ENCODE measurements at places on chromosomes 12 and 14.

DNA sequence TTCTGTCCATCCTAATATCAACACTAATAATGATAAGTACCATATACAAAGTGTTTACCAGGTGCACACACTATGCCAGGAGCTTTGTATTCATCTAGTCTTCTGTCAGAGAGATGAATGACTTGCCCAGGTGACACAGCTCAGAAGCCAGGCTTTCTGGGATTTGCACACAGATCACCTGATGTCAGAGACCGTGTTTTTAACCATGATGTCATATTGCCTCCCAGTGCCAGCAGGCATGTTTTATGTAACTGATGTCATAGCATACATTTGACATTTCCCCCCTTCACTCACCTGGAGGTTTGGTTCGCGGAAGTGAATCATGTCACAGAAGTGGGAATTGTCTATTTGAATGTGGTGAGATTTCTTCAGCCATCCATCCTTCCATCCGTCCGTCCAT lies 5.7 kb downstream of the WSCD2 start:
- DNase-seq, result no peak

- no peak for DNase-seq
These were observed 95.8 kb downstream of the SLC15A4 start for GRCh38 chr12:128727999-128728398.

- DNase-seq, result no peak
These were observed 2.9 kb upstream of the CLBA1 start for GRCh38 chr14:104982548-104983230.

GRCh38 chr12:123808167-123808566 lies 46.1 kb downstream of the DNAH10 start:
- no peak for DNase-seq

DNA sequence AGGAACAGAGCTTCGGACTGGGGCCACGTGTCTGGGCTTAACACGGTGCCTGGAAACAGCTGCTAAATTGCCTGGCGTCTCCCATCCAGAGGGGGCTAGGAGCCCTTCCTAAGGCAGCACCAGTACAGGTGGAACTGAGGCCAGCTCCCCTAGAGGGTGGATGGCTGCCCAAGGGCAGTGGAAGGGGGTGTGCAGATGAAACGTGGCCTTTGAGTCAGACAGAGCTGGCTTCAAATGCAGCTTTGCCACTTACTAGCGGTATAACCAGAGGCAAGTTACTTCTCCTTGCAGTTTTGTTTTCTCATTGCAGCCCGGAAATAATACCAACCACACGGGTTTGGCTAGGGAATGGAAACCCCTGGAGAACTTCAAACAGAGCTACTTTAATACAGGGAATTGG lies 59.3 kb upstream of the SLC24A4 start:
- no peak for DNase-seq

GRCh38 chr12:79566452-79567174 lies 124.2 kb downstream of the PAWR start:
- no peak for DNase-seq

GRCh38 chr12:72472350-72472749 lies 200.2 kb downstream of the TRHDE start:
- DNase-seq, result no peak

DNA sequence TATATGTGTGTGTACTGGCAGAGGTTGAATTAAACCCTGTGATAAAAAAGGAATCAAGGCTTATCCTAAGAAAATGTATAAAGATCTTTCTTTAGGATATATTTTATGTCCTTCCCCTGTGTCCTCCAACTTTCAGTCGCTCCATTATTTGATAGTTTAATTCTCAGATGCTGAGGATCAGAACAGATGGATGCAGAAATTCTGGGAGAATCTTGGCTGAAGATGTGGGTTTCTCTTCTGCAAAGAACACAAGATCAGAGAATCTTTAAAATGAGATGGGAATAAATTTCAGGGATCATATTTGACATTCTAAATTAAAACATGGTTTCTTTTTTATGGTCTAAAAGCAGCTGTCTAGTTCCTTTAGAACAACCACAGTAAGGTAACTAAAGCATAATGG lies 37.9 kb downstream of the LRFN5 start:
- no peak for DNase-seq

DNA sequence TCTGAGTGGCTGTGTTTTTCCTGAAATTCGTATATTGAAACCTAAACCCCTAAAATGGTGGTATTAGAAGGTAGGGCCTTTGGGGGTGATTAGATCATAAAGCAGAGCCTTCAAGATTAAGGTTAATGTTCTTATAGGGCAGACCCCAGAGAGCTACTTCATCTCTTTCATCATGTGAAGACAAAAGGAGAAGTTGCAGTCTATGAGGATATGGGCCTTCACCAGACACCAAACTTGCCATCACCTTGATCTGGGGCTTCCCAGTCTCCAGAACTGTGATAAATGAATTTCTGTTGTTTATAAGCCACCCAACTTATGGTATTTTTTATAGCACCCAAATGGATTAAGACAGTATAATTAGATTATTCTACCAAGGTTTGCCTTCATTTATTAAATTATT lies 275.0 kb upstream of the ATP2B1 start:
- DNase-seq, result no peak

GRCh38 chr12:131114271-131114670 lies 160.6 kb downstream of the ADGRD1 start:
- no peak for DNase-seq

GRCh38 chr12:47725893-47726292 lies 603 bp upstream of the ENDOU start:
- no peak for DNase-seq

- no peak for DNase-seq
These were observed 213.2 kb downstream of the C12orf50 start for GRCh38 chr12:87815771-87816585.

DNA sequence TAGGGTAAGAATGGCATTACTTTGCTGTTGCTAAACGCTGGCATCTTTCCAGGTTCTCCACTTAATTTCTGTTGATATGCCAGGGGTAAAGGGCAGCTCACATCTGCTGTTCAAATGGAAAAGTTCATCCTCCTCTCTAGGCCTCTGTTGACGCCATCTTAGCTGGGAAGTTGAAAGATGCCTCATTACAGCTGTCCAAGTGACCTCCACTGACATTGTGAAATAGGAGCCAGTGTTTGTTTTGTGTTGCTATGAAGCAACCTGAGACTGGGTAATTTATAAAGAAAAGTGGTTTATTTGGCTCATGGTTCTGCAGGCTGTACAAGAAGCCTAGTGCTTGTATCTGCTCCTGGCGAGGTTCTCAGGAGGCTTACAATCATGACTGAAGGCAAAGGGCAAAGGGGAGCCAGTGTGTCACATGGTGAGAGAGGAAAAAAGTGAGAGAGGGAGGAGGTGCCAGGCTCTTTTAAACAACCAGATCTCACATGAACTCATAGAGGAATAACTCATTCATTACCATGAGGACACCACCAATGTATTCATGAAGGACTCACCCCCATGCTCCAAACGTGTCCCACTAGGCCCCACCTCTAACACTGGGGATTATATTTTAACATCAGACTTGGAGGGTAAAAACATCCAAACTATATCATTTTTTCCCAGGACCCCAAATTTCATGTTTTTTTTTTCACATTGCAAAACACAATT lies 3.2 kb upstream of the ADAM21 start:
- DNase-seq, result no peak

GRCh38 chr14:90742729-90743128 lies 73.5 kb downstream of the TTC7B start:
- no peak for DNase-seq

DNA sequence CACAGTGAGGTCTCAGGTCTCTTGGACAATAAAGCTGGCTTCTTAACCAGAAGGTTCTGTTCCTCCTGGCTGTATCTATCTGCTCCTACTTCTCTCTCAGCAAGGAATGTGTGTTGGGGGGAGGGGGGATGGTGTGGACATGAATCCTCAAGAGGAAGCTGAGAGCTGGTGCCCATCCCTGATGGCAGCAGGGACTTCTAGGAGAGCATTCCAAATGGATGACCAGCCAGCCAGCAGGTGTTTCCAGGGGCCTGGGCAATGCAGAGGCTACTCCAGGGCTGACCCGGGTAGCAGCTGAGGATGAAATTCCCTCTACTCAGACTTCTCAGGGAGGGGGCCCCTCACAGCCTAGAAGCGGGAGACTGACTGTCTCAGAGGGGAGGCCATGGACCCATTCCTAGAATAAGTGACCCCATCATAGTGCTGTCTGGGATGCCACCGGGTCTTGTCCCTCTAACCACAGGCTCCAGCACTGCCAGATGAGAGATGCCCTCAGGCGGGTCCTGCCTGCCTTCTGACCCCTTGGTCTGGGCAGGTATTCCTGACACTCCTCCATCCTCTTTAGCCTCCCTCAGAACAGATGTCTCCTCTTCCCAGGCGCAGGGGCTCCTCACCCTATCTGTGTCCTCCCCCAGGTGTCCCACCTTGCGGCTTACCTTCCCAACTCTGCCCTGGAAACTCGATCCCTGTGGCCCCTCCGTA lies 1.2 kb downstream of the RAB15 start:
- no peak for DNase-seq

GRCh38 chr14:103547941-103548462 lies 14.5 kb downstream of the BAG5 start:
- DNase-seq, result no peak

- DNase-seq, result no peak
These were observed 131.4 kb downstream of the RPAP3 start for GRCh38 chr12:47574252-47575021.

GRCh38 chr12:68203460-68203875 lies 22.1 kb downstream of the IL26 start:
- no peak for DNase-seq

- DNase-seq, result no peak
These were observed 1136.7 kb downstream of the TMEM121 start for GRCh38 chr14:106662936-106663550.

GRCh38 chr12:42701084-42701483 lies 111.5 kb upstream of the PRICKLE1 start:
- DNase-seq, result no peak

GRCh38 chr12:1728824-1729223 lies 38.0 kb downstream of the ADIPOR2 start:
- no peak for DNase-seq

GRCh38 chr12:124395284-124395752 lies 100.4 kb downstream of the RFLNA start:
- DNase-seq, result no peak

- DNase-seq, result no peak
These were observed 161.9 kb upstream of the RASSF8 start for GRCh38 chr12:25796523-25797000.

GRCh38 chr12:57518176-57518919 lies 2.0 kb downstream of the DDIT3 start:
- DNase-seq, result no peak

DNA sequence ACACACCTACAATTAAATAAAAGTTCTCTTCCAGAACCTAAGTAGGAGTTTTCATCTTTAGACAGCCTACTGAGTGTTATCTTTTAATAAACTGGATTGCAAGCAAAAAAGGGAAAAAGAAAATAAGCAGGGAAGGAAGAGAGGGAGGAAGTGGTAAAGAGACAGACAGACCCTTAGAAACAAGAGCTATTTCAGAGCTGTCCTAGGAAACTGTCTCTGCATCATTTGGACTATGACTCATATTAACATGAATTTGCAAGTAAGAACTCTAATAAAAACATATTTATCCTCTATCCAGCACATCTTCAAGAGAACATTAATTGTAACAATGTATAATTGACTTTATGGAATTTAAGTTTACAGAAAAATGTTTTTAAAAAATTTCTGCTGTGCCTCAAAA lies 438.8 kb upstream of the USP15 start:
- DNase-seq, result no peak

All from neuronal stem cell (in vitro differentiated cells).